Right renal cortex interstitium (tissue), 3 donors: ENCODE measurements at places on chromosomes 1 and 21.

GRCh38 chr1:98384461-98385141, 276.9 kb upstream of the SNX7 start:
- DNase-seq, result no peak

DNA sequence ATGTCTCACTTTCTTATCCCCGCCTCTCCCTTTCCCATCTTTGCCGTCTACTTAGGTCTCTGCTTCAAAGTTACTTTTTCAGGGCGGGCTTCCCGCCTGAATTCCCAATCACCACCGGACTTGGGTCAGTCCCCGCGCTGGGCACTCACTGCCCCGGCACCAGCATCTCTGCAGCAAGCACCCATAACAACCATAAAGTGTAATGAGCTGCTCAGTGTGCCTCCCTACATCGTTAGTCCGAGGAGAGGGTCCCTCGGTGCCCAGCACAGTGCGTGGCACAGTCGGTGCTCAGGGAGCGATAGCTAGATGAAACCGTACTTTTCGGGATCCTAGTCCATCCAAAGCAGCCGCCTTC, 633 bp upstream of the CTPS1 start:
- no peak for DNase-seq

DNA sequence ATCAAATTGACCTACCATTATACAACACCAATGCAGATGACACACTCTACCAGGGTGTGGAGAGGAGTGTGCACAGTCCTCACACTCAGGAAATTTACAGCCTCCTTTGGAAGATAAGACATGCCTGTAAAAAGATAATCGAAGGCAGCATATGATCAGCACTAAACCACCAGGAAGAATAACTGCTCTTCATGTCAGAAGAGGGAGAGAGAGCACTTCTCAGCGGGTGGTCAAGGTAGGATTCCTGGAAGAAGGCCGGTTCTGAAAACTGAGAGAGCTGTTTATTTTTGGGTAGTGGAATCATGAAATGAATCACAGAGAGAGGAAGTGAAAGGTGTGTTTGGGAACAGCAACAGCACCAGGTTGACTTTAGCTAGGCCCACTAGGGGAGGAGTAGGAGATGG, 14.0 kb upstream of the ZNF697 start:
- DNase-seq, result no peak

DNA sequence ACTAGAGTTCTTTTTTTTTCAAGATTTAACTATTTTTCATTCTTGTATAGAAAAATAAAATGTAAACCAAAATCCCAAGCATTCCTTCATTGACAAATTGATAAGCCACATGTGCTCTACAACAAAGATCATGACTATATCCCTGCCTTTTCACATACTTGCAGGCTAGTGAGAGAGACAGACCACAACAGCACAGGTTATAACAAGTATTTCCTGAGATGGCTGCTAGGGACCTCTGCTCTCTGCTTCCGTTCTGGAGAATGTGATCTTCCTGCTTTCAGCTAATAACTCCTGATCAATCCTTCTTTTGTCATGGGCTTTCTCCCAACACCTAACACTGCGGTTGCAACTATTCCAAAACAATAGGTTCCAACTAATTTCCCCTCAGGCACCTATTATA, 14.0 kb upstream of the SPRR2F start:
- DNase-seq, result no peak

DNA sequence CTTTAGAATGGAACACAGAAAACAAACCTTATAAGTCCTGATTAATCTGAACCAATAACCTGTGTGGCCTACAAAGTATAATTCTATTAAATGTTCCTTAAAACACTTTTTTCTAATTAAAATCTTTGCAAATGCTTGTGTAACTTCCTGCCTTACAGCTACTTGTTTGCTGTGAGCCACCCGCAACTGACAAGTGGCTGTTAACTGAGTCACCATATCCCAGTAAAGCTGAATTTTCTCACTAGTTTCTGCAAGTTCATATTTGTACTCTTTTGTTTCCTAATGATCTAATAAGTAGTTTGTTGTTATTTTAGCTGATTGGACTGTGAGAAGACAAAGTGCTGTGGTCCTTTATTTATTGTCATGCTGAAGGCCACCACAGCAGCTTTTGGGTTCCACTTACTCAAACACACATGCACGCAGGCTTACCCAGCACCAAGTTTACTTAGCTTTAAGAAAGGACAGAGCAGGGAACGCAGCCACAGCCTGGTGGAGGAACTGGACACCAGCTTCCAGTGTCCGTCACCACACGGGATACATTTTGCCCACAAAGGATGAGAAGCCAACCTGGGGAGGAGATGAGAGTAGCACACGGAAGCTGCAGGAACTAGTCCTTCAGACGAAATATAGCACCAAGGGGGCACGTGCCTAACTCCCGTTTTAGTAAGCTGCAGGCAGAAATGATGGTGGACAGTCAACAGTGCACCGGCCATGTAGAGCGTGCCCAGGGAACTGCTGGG, 47.8 kb downstream of the LCA5L start:
- no peak for DNase-seq
